Stimulated activated naive CD4-positive, alpha-beta T cell treated with Interleukin-2 at 50 U/mL for 16 hours (primary cell): ENCODE measurements at places on chromosomes 1 and 21.

GRCh38 chr1:8023287-8023994, 2.7 kb downstream of the ERRFI1 start:
- no peak for DNase-seq

DNA sequence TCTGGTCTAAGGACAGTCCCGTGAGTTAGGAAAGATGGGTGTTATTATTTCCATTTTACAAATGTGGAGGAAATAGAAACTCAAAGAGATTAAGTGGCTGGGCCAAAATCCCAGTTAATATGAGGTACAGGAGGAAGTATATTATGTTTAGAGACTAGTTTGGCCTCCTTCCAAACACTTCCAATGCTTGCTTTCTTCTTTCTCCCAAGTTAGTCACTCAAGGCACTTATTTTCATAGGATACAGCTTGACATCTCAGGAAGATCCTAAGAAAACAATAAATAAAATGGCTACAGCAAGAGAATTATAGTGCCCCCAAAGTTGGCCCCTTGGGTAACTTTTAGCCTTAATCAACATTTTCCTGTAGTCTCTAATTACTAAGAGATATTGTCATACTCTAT, 47.5 kb upstream of the IPO9 start:
- DNase-seq, result no peak

GRCh38 chr1:213571843-213572242, 415.9 kb upstream of the PROX1 start:
- no peak for DNase-seq

- no peak for DNase-seq
Measured at GRCh38 chr1:232909752-232910151, 40.7 kb upstream of the NTPCR start.

GRCh38 chr1:11858968-11859871, 475 bp upstream of the NPPB start:
- peak; percentile 52 for DNase-seq

- DNase-seq, result no peak
Measured at GRCh38 chr21:45866551-45866950, 115.0 kb upstream of the COL6A1 start.

DNA sequence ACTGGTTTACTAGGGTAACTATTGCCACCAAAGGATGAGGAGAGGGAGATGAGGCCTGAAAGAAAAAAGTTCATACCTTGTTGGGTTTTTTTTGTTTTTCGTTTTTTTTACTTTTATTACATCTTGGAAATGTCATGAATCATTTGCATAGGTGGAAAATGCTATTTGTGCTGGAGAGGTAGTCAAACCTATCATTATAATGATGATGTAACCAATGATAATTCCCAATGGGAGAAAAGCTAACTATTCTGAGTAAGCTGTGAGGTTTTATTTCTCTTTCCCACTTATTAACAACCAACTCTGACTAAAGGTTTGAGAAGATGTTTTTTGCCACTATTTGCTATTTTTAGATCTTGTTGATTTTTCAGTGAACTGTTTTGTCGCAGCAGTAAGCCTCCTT, 29.0 kb downstream of the SH3GLB1 start:
- DNase-seq, result no peak

DNA sequence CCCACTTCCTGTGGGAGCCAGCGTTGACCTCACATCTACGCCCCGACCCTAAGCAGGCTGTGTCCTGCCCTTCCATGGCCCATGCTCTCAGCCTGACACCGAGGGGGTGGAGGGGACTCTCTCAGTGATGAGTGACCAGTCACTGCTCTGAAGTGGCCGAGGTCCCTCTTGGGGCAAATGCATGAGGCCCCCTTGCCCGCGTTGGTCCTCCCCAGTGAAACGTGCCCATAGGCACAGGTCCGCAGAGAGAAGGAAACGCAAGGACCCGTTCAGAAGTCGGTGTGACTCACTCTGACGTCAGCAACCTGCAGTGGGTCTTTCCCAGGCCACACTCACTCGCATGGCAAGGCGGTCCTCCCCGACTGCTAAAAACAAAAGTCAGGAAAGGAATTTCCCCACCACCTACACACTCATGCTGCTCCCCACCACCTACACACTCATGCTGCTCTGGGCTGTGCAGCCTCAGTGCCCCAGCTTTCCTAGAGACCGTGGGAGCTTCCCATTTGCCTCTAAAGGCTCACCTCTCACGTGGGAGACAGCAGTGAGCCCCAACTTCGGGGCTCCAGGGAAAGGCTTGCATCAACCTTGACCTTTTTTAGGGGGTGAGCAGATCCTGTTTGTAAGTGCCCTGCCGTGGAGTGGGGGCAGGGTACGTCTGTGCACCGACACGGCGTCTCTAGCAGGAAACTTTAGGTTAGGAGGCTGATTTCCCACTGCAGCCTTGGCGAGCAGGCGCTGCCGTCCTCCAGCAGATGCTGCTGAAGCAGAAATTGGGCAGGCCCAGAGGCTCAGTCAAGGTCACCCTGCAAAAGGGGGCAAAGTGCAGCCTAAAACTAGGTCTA, 11.4 kb downstream of the UBASH3A start:
- peak; percentile 94 for DNase-seq
